ENCODE measurements at places on chromosomes 12 and 14.
A peak's percentile ranks its signal among the peaks of the same experiment; 100 is the strongest.

DNA sequence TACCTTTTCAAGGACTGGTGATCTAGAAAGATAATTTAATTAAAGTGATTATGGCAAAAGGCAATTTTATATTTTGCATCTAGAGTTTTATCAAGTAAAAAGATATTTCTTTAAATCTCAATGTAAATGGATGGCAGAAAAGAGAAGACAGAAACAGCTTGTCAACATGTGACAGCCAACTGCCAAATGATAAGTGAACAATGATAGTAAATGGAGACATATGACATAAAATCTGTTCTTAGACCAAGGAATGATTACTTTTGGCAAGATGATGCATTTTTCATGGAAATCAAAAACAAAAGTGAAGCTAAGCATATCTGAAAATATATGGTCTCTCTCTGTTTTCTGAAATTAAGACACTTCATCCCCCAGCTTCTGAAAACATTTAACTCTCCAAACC is 1730.7 kb upstream of the FLRT2 start:
- DNase-seq, result no peak

DNA sequence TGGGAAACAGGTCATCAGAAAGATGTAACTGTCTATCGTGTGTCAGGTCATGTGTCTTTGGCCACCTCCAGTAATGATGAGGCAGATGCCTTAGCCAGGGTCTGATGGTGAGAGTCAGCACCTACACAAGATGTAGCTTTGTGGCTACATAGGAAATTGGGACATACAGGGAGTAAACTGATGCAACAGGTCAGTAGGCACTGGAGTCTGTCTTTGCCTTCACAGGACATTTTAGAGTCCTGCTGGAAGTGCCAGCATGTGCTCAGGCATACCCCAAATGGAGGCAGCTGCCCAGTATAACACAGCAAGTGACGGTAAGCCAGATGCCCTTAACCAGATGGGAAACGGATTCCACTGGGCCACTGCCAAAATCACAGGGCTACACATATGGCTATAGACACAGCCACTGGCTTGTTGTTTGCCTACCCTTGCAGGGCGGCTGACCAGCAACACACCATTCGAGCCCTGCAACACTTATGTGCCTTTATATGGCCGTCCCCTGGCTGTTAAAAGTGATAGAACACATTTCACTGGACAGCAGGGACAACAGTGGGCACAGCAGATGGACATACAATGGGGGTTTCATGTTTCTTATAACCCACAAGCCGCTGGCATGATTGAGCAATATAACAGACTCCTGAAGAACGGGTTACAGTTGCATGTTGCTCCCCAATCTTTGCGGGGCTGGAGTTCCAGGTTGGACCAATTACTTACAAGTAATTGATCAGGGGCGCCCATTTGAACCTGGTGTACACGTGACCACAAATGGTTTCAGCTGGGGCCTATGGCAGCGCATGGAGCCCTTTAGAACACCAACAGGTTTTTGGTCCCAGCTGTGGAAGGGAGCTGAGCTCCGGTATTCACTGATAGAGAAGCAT is 12.9 kb upstream of the RNASE12 start:
- no peak for DNase-seq

DNA sequence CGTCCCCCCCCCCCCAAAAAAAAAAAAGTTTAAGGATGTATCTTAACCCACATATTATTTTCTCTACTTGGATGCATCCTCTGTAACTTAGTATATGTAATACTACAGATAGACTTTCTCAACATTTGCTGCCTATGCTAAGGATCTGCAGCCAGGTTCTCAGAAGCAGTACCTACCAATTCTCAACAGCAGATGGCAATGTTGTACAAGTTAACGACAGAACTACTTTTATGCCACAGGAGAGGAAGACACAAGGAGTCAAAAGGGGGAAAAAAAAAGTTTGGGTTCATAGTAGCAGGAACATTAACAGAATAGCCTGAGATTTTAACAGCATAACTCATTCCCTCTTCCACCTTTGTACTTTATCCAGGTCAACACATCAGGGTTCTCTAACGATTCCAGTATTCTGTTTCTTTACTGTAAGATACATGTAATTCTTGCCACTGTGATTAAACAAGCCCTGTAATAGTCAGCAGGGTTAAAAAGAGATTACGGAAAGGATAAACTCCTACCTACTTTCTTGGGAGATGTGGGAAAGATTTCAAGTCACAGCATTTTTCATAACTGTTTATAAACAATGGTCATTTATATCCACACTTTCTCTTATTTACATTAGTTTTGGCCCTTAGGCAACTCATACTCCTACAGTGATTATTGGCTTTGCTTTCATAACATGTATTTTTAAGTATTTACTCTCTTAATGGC is 5.7 kb upstream of the NEK9 start:
- DNase-seq, result peak; percentile 47

GRCh38 chr12:46210873-46211439 is 57.9 kb downstream of the SLC38A1 start:
- DNase-seq, result no peak

- DNase-seq, result no peak
These were observed 468.7 kb upstream of the SOX5 start for GRCh38 chr12:24418157-24418556.

Measured in hematopoietic multipotent progenitor cell (in vitro differentiated cells).